ENCODE measurements at places on chromosomes 5 and 9.
A peak's percentile ranks its signal among the peaks of the same experiment; 100 is the strongest.

GRCh38 chr5:170186856-170187255 lies 45.9 kb upstream of the C5orf58 start:
- no peak for DNase-seq

DNA sequence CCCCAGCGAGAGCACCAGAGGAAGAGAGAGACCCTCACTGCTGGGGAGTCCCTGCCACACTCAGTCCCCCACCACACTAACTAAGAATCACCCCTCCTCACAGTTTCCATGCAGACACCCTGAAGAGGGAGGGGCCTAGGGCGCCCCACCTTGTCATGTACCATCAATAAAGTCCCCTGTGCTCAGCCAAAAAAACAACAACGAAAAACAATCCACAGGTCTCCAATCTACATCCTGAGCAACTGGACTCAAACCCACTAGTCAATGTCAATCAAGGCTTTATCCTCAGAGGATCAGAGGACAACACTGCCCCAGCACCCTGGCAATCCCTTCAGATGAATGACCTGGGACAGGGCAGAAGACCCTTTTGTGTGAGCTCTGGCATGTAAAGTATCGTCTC lies 210.1 kb upstream of the MSX2 start:
- DNase-seq = no peak

DNA sequence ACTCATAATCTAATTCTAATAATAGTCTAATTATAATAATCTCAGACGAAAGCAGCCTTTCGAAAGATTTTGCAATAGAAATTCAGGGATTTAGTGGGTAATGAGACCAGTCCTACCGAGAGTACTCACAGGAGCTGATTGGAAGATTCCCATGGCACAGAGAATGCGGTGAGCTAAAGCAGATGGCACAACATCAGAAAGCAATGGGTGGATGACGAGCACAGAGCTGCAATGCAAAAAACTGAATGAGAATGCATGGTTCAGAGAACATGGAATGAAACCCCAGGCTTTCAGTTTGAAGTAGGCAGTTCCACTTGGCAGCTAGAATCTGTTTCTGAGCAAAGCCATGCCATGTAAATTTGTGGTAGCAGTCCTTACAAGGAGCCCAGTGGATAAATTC lies 78.2 kb upstream of the SPINK5 start:
- DNase-seq = no peak

- no peak for DNase-seq
These were observed 16.4 kb upstream of the FLT4 start for GRCh38 chr5:180665682-180666404.

GRCh38 chr5:61915646-61916045 lies 390.4 kb upstream of the KIF2A start:
- no peak for DNase-seq

DNA sequence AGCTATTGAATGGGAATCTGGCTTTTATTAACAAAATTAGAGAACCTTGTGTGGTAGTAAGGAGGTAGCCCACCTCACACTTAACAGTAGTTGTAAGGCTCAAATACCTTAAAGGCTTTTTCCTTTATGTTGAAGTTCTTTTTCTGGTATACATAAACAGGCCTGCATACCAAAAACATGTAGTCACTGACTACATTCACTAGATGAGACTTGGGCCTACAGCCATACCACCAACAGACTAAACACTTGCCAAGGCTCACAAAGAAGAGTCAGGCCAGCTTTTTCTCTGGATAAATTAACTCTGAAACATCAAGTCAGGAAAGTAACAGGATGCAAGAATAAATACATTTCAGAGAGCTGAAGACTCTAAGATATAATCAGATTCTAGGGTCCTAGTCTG lies 78.6 kb upstream of the MPDZ start:
- DNase-seq = no peak

- peak; percentile 18 for DNase-seq
These were observed 7.0 kb upstream of the GADD45G start for GRCh38 chr9:89597711-89598362.

DNA sequence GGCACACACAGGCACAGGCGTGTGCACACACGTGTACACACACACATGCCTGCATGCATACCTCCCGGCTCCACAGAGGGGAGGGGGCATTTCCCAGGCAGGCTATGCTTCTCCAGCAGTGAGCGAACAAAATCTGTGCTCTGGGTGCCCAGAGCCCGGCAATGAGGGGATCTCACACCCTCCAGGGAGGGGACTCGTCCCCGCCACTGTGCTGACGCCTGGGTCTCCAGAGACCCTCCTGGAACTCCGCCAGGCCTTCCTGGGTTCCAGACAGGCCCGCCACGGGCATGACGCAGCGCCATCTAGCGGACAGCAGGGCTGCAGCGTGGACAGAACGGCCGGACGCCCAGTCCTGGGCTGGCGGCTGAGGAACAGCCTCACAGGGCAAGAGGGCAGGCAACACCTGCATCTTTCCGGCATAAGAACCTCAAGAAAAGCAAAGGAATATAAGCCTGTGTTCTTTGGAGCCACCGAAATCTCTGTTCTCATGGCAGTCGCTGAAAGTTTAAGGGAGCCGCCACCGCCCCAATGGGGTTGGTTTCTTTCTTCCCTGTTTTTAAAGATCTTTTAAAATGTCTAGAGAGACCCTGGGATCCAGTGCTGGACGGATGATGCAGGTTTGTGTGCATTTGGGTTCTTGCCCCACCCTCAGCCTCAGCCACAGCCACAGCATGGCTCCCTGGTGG lies 135.6 kb upstream of the PPP1R26 start:
- no peak for DNase-seq

DNA sequence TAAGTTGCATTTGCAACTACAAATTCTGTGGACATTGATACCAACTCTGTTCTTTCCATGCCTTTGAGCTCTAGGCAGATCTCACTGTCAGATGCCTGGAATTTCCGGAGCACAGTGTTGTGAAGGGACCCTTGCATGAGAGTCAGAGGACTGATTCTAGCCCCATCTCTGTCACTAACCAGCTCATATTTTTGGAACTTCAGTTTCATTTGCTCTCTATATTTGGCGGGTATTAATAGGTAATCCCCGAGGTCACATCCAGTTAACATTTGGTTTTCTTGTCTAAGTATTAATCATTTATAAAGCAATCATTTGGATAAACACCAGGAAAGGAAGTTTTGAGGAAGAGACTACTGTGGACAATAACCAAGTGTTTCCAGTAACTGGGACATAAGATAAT lies 115.7 kb downstream of the MAN2A1 start:
- no peak for DNase-seq

DNA sequence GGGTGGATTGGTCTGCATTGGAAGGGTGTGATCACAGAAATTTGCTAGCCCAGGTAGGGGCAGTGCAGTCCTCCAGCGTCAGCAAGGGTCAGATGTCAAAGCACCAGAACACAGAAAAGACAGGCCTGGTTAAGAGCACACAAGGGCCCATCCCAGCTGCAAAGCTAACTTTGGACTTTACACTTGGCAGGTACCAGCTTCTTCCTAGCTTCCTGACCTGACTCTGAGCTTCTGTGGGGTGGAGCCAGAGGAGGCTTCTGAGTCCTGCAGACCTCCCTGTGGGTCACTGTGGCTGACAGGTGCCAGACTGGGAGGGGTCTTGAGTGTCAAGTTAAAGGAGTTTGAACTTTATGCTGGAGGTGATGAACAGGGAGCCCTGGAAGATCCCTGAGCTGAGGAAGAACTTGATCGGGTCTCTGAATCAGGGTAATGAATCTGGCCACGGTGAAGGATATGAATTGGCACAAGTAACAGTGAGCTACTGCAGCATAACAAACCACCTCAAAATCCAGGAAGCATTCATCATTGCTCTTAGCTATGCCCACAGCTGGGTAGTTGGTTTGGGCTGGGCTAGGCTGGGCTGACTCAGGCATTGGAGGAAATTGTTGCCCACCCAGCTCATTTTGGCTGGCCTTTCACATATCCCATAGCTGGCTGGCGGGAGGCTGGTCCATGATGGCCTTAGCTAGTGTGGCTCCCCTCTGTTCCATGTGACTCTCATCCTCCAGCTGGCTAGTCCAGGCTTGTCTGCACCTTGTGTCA lies 63.4 kb downstream of the BARX1 start:
- DNase-seq = no peak

- DNase-seq = no peak
These were observed 60.5 kb upstream of the ENTREP1 start for GRCh38 chr9:69264526-69264925.

- no peak for DNase-seq
These were observed 15.2 kb downstream of the ZBTB5 start for GRCh38 chr9:37449862-37450632.

GRCh38 chr9:73079326-73079725 lies 72.3 kb upstream of the ANXA1 start:
- no peak for DNase-seq

- no peak for DNase-seq
These were observed 83.3 kb downstream of the SUSD1 start for GRCh38 chr9:112091810-112092209.

- no peak for DNase-seq
These were observed 111.5 kb upstream of the RAPGEF1 start for GRCh38 chr9:131851414-131851813.
